ENCODE measurements at places on chromosomes 11 and 22.

DNA sequence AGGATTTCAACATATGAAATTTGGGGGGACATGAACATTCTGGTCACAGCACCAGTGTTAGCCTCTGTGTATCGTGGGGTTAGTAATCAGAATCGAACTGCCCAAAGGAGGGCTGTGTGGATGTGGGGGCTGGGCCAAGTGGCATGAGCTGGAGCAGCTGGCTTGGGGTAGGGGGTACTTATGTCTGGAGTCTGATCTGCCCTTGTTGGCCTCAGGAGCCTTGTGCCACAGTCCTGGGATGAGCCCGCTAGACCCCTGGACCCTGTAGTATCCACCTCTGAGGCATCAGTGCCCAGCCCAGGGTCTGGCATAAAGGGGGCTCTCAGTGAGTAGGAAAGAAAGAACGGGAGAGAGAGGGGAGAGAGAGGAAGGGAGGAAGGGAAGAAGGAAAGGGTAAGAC, 67.3 kb downstream of the LRRC32 start:
- DNase-seq: no peak

DNA sequence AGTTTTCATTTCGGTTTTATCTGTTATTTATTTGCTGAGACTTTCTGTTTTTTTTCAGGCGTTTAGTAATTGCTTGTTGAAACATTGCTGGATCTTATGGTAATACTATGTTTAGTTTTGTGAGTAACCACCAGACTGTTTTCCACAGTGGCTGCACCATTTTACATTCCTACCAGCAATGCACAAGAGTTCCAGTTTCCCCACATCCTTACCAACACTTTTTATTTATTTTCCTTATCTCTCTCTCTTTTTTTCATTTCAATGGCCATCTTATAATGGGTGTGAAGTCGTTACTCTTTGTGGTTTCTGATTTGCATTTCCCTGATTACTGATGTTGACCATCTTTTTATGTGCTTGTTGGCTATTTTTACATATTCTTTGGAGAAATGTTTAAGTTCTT, 23.7 kb downstream of the USP47 start:
- DNase-seq: no peak

DNA sequence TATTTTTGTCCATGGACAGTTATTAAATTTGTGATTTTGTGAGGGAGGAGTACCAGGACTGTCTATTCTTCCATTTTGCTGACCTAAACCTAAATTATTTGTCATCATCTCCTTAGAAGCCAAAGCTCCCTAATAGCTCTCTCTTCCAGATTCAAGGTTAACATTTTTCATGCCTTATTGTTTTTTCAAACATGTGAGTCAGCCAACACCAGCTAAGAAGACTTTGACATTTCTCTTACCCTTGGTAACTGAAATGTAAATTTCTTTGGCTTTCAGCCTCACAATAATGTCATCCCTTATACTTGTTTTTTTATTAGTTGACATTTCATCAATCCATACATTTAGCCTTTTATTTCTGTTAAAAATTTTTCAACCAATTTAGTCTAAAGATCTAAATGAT, 19.2 kb downstream of the OR52E1 start:
- no peak for DNase-seq

DNA sequence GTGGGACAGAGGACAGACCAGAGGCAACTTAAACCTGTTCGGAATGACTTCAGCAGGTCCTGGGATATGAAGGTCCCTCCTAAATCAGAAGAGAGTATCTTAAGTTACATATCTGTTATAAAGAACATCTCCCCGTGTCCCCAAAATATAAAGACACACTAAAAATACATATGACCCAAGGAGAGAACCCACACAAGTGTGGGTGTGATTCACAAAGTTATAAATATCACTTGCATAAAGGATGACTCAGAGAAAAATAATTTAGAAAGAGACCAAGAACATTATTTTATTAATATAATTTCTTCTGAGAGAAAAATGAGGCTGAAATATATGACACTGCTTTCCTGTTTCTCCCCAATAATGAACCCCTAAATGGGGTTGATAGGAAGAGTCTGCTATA, 14.2 kb downstream of the OR5B21 start:
- DNase-seq: no peak

DNA sequence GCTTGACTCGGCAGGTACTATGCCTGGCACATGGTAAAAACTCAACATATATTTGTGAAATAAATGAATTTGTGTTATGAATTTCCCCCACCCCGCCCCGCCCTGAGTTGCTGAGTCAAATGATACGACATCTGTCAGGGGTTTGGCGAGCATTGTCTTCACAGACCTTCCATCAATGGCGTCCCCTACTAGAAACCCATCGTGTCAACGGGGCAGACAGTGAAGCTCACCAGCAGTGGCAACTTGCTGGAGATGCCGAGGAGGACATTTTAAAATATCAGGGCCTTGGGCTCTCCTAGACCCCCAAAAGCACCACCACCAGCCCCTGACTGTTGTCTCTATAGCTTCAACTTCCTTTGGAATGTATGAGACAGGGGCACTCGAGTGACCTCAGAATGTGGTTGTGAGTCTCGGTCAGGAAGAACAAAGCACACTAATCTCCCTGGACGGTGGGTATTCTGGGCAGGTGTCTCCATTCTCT, 761 bp upstream of the NXF1 start:
- no peak for DNase-seq

DNA sequence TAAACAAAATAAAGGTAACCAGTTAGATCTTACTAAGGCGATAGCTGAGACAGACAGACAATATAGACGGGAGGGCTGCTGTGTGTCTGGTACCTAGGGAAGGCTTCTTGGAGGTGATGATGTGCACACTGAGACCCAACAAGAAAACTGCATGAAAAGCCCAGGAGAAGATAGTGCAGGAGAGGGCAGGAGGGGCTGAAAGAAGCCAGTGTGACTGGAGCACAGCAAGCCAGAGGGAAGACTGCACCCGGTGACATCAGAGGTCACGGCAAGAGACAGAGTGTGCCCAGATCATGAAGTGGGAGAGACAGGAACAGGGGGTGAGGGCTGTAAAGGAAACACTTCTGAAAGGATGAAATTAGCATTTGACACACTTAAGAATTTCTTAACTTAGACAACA, 266.3 kb downstream of the BRD1 start:
- DNase-seq: no peak

GRCh38 chr11:76075716-76076115, 130.6 kb downstream of the WNT11 start:
- no peak for DNase-seq

Data from bone marrow (tissue), 2 donors.